Activated CD4-positive, CD25-positive, alpha-beta regulatory T cell (primary cell): ENCODE measurements at places on chromosomes 5 and 9.

DNA sequence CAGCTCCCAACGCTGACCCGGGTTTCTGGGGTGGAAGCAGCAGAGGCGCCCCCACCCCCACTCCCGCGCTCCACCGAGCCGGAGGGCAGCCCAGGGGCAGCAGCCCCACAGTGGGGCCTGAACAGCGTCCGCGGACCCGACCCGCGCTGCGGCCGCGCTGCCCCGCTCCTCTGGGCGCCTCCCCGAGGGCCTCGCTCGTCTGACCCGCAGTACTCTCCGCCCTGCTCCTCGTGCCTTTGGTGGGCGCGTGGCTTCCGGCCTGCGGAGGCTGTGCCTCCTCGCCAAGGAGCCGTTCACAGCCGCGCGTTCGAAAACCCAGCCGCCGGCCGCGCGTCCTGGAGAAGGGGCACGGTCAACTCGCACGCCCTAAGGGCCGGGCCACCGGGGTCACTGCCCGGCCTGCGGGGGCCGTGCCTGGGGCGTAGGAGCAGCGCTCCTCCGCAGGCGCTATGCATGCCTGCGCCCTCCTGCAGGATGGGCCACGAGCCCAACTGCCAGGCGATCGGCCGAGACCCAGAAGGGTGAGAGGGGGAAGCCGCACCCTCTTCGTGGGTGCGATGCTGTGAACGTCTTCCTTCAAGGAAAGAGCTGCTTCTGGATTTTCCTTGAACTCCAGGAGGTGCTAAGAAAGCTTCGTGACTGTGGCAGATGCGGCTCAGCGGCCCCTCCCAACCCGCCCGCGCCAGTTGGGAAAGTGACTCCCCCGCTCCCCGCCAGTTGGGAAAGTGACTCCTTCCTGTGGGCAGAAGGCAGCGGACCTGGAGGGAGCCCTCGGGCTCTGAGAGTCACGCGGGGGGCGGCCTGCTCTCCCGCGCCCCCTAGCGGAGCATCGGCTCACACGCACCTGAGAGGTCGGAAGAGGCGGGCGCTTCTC is 82.7 kb downstream of the HSD17B3 start:
- no peak for DNase-seq

GRCh38 chr5:173775261-173776197 is 112.6 kb upstream of the CPEB4 start:
- DNase-seq, result no peak

- DNase-seq, result no peak
Observed at GRCh38 chr5:130243641-130244040, 339.4 kb downstream of the CHSY3 start.

- DNase-seq, result no peak
Observed at GRCh38 chr9:37034305-37034937, 353 bp upstream of the PAX5 start.

DNA sequence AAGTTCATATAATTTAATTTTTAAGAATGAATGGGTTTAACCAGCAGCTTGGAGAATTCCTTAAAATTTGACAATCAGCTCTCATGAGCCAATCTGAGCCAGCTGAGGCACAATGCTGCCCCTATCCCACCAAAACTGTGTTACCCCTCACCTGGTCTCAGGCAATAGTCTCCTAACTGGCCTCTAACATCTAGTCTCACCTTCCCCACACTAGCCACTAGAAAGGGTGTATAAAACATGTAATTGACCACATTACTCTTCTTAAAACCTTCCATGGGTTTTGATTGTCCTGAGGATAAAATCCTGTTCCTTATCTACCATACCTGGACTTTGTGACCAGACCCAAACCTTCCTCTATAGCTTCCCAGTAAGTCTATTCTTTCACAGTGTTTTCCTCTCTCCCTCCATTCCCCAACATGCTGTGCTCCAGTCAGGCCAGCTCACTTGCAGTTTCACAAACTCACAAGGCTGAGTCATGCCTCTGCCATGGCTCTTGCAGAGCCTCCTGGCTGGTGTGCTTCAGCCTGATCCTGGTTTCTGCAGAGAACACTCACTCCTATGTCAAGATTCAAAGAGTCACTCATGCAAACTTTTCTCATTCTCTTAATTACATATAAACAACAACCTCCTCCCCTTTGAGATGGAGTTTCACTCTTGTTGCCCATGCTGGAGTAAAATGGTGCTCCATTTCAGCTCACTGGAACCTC is 16.0 kb upstream of the ZCCHC7 start:
- no peak for DNase-seq

DNA sequence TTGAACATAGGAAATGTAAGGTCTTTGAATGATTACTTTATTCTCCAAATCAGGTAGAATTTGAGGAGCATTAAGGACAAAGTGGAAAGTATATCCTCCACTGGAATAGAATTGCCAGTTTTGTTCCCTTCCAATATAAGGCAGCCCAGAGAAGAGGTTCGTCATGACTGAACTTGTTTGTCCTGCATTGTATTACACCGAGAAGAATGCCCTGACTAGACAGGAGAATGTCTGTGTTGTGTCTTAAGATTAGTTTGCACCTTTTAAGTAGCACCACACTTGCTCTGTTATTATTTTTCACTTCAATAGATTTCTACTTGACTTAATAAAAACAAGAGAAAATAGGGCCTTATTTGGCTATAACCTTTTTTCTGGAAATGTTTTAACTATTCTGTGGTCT is 586.2 kb upstream of the PTGER4 start:
- DNase-seq, result no peak

DNA sequence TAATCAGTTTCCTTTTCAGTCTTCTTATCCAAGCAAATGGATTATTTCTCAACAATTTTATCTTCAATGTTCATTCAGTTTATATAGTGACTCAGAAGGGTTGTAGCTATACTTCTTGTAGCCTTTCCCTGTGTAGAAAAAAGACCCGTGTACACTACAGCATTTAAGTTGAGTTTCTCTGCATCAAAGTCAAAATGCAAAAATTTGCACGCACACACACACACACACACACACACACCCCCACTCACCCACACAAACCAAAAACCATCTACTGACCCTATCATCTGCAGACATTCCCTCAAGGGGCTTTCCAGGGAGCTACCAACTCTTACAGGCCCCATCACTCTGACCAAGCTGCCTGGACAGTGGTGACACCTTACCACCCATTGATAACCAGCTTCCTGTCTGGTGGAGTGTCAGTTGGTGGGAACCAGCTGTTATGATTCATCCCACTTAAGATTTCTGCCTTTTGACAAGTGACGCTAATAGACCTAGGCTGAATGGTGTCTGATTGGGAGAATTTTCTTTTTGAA is 12.2 kb upstream of the ELL2 start:
- no peak for DNase-seq
